AG20443 (cell line): ENCODE measurements at places on chromosomes 12 and 14.

- DNase-seq = no peak
Observed at GRCh38 chr14:105030836-105031396, 10.0 kb upstream of the CDCA4 start.

DNA sequence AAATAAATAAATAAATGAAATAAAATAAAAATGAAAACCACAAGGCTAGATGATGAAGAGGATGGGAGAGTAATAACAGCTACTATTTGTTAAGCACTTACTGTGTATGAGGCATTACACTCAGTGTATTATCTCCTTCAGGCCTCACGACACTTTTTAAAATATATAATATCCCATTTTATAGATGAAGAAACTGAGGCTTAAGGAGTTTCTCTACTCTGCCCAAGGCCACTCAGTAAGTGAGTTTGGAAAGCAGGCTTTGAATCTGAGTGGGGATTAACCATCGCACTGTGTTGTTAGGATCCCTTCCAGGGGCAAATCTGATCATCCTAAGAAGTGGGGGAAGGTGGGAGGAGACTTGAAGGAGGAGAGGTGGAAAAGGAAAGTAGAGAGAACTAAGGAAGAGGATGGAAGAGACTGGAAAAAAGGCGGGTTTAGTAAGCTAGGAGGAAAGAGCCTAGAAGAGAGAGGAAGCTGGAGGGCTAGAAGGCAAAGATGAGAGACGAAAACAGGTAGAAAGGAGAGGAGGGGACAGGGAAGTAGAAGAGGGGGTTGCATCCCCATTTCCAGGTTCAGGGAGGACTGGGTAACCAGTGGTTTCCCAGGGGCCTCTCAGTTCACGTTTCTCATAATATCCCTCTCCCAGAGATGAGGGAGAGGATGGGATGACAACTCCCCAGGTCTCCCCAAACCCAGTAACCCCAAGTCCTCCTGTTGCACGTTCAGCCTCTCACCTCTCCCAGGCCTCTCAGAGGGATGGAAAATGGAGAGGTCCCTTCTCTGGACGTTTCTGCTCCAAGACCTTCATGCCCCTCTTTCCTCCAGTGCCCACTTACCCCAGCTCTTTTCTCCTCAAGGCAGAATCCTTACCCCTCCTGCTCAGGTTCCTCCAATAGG, 1.7 kb downstream of the STAT6 start:
- DNase-seq = no peak

GRCh38 chr14:46820291-46820690, 168.7 kb upstream of the RPL10L start:
- no peak for DNase-seq

- peak; percentile 35 for DNase-seq
Observed at GRCh38 chr14:52551696-52552062, 626 bp downstream of the TXNDC16 start.

GRCh38 chr14:21025371-21026273, 761 bp upstream of the NDRG2 start:
- no peak for DNase-seq

DNA sequence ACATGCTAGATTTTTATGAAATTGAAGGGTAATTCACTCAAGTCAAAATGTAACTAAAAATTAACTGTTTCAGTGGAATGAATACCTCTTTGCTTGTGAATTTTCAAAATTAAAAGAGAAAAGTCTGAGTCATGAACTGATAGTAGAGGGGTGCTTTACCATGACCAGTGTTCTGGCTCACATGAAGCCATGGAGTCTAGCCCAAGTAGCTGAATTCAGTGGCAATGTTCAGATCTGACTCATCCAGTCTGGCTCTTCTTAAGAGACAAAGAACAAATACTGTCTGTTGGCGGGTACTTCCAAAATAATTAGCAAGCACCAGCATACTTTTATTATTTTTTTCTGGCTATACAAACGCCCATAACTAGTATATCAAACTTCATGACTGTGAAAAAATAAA, 366.3 kb upstream of the GARIN6 start:
- DNase-seq = no peak

DNA sequence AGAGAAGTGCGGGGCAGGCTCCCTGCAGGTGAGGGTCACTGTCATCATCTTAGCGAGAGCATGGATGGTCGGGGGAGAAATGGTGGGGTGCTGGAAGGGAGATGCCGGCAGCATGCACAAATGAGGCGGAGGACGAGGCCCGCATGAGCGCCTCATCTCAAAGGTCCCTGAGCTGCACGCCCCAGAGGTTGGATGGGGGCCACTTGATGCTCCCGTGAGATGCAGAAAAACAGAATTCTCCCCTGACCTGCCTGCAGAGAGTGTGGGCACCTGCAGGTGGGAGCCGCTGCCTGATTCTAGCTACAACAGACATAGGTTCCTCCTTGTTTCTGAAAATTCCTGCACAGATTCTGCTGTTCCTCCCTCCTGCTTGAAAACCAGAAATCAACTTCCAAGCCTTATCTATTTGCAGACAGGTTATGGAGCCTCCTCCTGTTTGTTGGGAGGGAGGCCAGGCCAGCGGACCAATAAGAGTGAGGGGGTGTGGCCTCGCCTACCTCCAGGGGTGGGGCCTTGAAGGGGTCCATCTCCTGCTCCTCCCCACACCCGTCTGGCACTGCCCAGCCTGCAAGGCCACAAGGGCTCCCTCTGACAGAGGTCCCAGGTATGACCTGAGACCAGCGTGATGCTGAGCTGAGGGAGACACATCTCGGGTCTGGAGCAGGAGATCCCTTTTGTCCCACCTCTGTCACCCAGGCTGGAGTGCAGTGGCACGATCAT, 67.2 kb downstream of the KDM2B start:
- peak; percentile 34 for DNase-seq

DNA sequence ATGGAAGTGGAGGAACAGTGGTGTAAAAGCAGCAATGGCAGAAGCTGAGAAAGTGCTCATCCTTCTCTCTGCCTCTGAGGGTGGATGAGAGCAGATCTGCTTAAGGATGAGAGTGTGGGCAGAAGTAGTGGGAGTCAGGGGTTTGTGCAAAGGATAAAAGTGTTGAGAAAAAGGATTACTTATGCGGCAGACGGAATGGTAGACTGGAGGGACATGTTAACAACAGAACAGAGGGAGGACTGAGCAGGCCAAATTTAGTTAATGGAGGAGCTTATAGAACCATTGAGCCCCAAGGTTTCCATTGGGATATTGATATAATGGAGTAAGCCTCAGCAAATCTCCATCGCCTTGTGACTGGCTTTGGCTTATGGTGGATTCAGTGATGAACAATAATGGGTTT, 25.5 kb downstream of the TRHDE start:
- DNase-seq = no peak

- DNase-seq = no peak
Observed at GRCh38 chr12:80056845-80057244, 42.5 kb upstream of the OTOGL start.

- no peak for DNase-seq
Observed at GRCh38 chr12:46386877-46387629, 14.5 kb upstream of the SLC38A2 start.

GRCh38 chr12:60451457-60451856, 855.6 kb downstream of the SLC16A7 start:
- DNase-seq = no peak

DNA sequence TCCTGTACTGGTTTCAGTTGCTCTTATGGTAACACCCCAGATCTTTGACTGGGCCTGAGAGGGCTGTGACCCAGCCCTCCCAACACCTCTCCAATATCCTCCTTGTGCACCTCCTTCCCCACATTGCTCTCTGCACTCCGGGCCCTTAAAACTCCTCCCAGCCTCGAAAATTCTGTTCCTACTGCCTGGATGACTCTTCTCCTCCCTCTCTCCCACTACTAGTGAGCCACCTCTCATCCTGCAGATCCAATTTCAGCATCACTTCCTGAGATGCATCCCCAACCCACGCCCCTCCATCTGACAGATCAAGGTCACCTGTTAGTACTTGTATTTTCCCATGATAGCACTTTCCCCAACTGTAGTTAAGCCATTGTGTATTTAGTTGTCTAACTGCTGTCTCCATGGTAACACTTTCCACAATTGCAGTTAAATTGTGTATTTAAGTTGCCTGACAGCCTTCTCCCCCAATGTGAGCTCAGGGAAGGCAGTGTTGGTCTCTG, 11.5 kb upstream of the NT5DC3 start:
- no peak for DNase-seq

GRCh38 chr12:7017870-7018349, 366 bp downstream of the LPCAT3 start:
- DNase-seq = no peak

GRCh38 chr14:60092526-60092920, 800 bp downstream of the PCNX4 start:
- DNase-seq = peak; percentile 27

DNA sequence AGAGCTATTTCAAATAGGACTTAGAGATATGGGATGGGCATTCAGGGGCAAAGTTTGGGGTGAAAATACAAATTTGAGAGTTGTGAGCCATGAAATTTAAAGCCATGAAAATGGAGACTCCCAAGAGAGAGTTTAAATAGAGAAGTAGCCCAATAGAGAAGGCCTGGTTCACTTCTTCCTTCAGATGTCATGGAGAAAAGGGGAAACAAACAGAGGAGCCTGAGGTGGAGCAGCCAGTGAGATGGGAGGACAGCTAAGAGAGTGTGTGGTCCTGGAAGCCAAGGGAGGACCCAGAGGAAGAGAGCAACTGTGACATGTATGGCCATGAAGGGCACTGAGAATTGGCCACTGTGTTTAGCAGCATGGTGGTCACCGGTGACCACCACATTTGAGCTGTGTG, 12.3 kb upstream of the DYNLL1 start:
- DNase-seq = no peak

DNA sequence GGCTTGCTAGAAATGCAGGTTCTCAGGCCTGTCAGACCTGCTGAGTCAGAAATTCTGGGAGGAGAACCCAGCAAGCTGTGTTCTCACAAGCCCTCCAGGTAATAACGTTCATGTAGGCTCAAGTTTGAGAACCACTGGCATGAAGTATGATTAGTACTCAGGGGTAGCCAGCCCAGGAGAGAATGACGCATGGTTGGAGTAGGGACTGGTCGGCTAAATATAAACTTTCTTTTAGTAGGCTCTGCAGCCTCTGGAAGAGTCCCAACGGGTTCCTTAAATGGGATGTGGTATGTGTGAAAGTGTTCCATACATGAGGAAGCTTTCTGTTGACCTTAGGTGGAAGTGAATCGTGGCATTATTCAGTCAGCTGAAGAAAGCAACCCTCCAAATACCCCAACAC, 209.3 kb downstream of the SLC41A2 start:
- peak; percentile 40 for DNase-seq

- DNase-seq = no peak
Observed at GRCh38 chr12:48894271-48894670, 28.6 kb upstream of the RND1 start.

DNA sequence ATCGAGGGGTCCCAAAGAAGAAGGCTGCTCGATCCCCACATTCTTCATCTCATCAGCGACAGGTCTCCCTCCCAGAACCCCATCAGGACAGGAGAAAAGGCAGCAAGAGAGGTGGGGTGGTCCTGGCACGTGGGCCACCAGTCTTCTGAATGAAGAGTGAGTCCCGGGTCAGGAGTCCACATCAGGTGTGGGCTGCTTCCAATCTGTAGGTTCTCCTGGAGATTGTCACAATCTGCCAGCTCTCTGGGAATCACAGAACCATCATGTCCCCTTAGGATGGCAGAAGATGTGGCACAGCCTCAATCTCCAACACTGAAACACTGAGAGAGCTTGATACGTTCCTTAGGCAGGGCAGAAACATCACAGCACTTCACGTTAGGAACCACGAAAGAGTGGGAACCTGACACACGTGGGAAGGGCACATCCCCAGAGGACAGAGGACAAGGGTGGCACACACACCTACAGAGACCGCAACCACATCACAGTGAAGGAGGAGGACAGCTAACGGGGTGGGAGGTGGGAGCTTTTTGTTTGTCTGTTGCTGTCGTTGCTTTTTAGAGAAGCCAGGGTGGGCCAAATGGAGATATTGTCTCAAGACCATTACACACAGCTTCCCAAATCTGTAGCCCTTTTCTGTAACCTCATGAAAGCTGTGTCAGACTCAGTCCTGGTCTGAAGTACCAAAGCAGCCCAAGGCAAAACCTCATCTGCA, 284.5 kb downstream of the DPF3 start:
- no peak for DNase-seq

- DNase-seq = no peak
Observed at GRCh38 chr14:105340821-105341733, 26.5 kb downstream of the PACS2 start.

GRCh38 chr12:9334041-9334692, 126.0 kb upstream of the PZP start:
- DNase-seq = no peak

- no peak for DNase-seq
Observed at GRCh38 chr12:82723891-82724290, 37.2 kb downstream of the TMTC2 start.

DNA sequence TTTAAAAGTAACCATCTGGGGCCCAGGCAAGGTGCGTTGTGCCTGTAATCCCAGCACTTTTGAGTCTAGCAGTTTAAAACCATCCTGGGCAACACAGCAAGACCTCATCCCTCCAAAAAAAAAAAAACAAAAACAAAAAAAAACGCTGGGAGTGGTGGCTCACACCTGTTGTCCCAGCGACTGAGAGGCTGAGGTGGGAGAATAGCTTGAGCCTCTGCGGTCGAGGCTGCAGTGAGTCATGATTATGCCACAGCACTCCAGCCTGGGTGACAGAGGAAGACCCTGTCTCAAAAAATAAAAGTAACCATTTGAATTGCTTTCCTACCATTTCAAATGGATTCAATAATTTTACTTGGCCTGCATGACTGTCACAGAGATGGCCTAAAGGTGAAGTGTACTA, 186.5 kb upstream of the ATP2B1 start:
- DNase-seq = no peak

DNA sequence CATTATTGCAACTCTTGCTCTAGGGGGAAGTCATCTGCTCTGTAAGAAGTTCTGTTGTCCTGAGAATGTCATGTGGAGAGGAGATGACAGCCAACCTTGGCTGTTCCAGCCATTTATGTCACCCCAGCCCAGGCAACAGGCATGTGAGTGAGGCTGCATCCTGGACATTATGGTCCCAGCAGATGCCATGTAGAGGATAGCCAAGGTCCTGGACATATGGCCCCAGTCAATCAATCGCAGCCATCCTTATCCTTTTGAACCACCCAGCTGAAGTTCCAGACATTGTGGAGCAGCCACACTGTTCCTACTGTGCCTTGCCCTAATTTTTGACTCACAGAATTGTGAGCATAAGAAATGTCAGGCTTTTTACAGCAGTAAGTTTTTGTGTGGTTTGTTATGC, 84.9 kb downstream of the AVPR1A start:
- no peak for DNase-seq

GRCh38 chr12:13915096-13915495, 66.3 kb downstream of the GRIN2B start:
- DNase-seq = no peak

GRCh38 chr14:54487771-54488170, 1.0 kb downstream of the GMFB start:
- DNase-seq = peak; percentile 78

- no peak for DNase-seq
Observed at GRCh38 chr14:54533100-54533499, 23.4 kb downstream of the CGRRF1 start.

DNA sequence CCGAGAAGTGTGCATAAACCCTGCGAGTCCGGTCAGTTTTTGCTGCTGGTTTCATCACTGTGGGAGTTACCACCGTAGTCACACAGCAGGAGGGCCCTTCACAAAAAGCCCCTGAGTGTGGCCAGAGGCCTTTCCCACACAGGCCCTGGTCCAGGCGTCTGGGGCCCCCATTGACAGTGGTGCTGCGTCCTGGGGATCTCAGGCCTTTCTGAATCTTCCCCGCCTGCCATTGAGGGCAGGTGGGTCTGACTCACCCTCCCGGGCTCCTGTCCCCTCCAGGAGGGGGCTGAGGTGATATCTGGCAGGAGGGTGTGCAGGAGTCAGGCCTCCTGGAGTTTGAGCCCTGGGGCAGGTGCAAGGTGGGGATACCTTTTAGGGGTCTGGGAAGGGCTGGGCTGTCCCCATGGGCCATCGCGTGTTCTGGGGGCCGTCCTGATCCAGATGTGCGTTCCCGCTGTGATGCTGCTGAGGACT, 358.5 kb downstream of the TMEM121 start:
- DNase-seq = no peak
